COR-L47 (cell line): ENCODE measurements at places on chromosomes 7 and 10.

GRCh38 chr10:74103560-74104258 lies 46.9 kb downstream of the AP3M1 start:
- no peak for DNase-seq

GRCh38 chr7:150939052-150939451 lies 39.1 kb downstream of the KCNH2 start:
- no peak for DNase-seq

DNA sequence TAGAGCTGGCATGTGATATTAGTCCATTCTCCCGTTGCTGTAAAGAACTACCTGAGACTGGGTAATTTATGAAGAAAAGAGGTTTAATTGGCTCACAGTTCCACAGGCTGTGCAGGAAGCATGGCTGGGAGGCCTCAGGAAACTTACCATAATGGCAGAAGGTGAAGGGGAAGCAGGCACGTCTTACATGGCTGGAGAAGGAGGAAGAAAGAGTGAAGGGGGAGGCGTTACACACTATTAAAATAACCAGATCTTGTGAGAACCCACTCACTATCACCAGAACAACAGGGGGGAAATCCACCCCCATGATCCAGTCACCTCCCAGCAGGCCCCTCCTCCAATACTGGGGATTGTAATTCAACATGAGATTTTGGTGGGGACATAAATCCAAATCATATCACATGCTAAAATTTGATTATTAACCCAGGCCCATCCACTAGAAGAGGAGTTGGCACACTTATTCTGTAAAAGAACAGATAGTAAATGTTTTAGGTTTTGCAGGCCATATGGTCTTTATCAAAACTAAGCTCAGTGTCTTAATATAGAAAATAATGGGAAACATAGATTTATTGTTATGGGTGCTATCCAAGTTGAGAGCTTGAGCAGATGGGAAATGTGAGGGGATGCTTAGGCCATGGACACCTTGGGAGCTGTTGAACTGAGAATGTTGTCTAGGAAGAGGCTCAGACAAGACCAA lies 18.6 kb upstream of the HK1 start:
- no peak for DNase-seq

- no peak for DNase-seq
Observed at GRCh38 chr7:100723732-100724275, 3.5 kb downstream of the EPO start.

GRCh38 chr7:75905785-75906604 lies 9.0 kb upstream of the POR start:
- DNase-seq, result peak; percentile 44

DNA sequence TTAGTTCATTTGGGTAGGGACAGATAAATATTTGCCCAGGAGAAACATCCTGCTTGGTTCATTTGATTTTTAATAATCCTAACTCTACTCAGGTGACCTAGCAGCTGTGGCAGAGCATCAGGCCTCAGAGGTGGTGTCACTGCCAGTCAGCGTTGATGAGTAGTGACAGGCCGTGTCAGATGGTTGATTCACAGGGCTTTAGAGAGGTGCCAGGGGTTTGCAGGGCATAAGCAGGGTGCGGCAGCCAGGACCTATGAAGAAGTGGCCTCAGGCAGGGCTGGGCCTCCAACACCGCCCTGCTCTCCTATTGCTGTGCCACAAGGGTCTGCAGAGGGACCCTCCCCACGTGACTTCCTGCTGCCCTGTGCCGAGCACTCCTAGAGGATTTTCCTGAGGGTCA lies 128.1 kb downstream of the HECW1 start:
- no peak for DNase-seq

DNA sequence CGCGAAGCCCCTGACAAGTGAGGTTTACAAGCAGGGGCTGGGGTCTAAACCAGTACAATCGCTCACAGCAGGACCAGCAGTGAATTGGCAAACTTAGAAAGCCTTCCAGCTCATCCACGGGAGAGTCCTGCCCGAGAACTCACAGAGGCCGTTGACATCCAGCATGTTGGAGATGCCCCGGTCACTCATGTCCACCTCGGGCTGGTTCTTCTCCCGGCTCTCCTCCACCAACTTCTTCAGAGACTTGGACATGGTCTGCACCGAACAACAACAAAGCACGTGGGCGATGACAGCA lies 447 bp downstream of the RSU1 start:
- no peak for DNase-seq

DNA sequence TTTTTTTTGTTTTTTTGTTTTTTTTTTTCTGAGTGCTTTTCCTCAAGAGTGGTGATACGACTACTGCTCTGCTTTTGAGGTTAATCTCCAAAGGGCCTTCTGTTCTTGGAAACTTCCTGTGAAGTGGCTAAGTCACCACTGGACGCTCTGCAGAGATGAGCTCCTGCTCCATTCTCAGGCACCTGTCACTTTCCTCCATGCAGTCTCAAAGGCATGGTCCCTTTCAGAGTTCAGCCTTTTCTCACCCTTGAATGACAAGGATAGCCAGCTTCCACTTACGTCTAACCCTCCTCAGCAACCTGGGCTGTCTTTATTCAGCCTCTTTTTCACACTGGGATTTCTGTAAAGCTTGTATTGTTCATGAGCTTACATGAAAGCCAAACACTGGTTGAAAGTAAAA lies 65.8 kb downstream of the BMPER start:
- no peak for DNase-seq

- DNase-seq, result no peak
Observed at GRCh38 chr10:126417220-126417825, 29.0 kb upstream of the ADAM12 start.

GRCh38 chr7:50212666-50213621 lies 91.6 kb upstream of the IKZF1 start:
- no peak for DNase-seq

DNA sequence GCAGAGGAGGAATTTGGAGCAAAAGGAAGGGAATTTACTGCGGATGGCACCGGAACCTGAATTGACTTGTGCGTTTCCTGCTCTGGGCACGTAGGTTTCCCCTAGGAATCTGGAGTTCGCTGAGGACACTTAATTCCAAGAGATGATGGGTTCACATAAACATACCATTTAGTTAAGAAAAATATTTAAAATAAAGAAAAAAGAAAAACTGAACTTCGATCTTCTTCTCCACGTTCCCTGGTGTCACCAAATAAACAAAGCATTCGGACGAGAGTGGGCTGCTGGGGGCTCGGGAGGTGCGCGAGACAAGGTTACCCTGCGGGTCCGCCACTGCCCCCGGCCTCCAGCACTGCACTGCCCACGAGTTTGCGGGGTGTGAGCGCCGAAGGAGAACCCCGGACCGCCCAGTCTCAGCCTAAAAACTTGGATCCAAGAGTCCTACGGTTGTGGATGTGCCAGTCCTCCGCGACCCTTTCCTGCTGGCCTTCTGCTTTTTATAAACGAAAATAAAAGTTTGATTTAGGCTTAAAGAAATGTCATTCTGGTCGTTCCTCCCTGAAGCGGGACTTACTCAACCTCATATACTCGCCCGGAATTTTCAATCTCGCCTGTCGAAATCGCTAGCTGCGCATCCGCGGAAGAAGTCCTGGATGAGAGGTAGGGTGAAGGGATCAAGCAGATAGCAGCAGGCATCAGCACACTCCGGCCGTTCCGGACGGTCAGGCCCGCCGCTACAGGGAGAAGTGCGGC lies 30.3 kb downstream of the SKIDA1 start:
- no peak for DNase-seq

DNA sequence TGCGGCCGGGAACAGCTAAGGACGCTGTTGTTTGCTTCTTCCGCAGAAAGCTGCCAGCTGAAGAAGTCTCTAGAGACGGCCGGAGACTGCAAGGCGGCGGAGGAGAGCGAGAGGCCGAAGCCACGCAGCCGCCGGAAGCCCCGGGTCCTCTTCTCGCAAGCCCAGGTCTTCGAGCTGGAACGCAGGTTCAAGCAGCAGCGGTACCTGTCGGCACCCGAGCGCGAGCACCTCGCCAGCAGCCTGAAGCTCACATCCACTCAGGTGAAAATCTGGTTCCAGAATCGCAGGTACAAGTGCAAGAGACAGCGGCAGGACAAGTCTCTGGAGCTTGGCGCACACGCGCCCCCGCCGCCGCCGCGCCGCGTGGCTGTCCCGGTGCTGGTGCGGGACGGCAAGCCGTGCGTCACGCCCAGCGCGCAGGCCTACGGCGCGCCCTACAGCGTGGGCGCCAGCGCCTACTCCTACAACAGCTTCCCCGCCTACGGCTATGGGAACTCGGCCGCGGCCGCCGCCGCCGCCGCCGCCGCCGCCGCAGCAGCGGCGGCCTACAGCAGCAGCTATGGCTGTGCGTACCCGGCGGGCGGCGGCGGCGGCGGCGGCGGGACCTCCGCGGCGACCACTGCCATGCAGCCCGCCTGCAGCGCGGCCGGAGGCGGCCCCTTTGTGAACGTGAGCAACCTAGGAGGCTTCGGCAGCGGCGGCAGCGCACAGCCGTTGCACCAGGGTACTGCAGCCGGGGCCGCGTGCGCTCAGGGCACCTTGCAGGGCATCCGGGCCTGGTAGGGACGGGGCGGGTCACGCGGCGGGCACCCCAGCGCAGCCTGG lies 2.4 kb downstream of the NKX2-3 start:
- no peak for DNase-seq

DNA sequence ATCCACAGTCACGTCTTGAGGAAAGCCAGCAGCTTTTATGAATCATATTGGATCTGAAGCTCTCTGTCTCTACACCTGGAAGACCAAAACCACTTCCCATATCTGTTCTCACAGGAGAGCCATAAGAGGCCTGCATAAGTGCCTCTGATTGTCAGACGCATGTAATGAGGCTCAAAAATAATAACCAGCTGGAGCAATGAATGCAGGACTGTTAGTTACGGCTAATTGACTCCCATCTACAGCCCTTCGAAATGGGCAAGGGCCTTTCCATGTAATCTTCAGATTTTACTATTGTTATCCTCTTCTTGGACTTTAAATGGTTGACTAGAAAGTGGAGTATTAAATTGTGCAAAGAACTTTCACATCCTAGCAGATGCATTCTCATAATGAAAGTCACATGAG lies 4.4 kb upstream of the SEMA3C start:
- peak; percentile 27 for DNase-seq

DNA sequence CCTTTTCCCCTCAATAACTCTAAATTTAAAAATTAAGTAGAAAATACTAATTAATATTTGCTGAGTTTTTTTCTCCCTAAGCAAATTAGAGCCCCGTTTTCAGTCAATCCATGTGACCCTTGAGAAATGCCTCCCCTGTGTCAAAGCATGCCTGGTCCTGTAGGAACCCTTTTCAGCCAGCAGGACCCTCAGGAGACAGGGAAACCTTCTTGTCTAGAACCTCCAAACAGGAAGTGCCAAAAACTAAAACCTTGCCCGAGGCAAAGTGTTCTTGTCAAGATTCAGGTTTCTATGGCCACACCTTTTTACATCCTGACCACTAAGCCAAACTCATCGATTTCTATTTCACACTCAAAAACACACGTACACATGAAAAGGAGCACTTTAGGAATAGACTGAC lies 60.1 kb upstream of the NFE2L3 start:
- DNase-seq, result no peak

GRCh38 chr7:90579181-90579688 lies 16.9 kb upstream of the CDK14 start:
- no peak for DNase-seq

GRCh38 chr7:138563808-138564207 lies 103.7 kb downstream of the TRIM24 start:
- DNase-seq, result no peak

GRCh38 chr10:16242446-16242845 lies 194.4 kb upstream of the PTER start:
- DNase-seq, result no peak

- no peak for DNase-seq
Observed at GRCh38 chr7:39507866-39508551, 58.2 kb upstream of the YAE1 start.

DNA sequence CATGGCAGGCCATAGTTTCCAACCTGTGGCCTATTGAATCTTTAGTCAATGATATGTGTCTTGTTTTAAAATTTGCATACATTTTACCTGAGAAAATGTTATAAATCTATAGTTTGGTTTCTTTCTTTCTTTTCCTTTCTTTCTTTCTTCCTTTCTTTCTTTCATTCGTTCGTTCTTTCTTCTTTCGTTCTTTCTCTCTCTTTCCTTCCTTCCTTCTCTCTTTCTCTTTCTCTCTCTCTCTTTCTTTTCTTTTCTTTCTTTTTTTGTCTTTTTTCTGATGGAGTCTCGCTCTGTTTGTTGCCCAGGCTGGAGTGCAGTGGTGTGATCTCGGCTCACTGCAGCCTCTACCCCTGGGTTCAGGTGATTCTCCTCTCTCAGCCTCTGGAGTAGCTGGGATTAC lies 133.3 kb downstream of the IDE start:
- no peak for DNase-seq

DNA sequence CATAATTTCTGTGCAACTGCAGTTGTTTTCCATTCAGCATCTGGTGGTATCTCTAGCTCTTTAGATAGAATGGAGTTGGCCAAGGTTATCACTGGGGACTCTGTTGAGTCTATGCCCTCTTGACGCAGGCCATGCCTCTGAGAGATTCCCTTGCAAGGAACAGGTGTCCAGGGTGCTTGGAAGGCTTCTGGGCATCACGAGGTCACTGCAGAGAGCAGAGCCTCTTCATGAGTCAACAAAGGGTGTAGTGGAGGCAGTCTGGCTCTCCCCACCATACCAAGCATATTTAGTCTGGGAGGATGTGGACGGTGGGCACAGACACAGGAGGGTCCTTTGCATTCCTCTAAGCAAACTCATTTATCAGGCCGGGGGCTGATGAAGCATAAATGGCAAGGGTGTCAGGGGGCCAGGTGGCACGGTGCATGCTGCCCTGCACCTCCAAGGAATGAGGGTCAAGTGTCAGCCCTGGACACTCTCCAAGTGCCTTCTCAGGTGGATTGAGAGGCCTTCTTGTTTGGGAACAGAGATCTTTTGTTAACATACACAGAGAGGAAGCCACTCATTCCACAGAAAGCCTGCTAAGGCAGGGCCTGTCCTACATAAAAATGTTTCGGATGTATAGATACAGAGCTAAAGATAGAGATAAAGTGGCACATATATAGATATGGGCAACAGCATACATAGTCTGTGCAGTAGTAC lies 328.6 kb downstream of the INHBA start:
- DNase-seq, result no peak

GRCh38 chr10:103080891-103081581 lies 112.0 kb downstream of the NT5C2 start:
- no peak for DNase-seq

GRCh38 chr10:18209241-18209640 lies 69.0 kb downstream of the CACNB2 start:
- DNase-seq, result no peak

- DNase-seq, result no peak
Observed at GRCh38 chr7:7188091-7188490, 5.7 kb downstream of the C1GALT1 start.

DNA sequence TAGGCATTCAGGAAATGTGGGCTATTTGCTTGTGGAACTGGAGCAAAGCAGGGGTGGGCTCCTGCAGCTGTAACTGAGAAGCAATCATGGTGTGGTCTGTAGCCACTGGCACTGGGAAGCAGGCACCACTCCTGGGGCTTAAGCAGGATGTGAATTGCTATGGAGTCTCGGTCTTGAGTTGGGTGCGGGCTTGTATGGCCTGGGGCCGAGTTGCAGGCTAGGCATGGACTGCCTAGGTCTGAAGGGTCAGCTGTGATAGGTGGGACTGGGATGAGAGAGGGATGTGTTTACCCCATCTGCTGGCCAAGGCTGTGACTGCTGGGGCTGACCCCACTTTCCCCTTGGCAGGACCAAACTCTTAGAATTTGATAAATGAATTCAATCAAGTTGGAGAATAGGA lies 43.0 kb downstream of the ADCY1 start:
- DNase-seq, result no peak
